Effector memory CD8-positive, alpha-beta T cell (primary cell): ENCODE measurements at places on chromosomes 12 and 14.

GRCh38 chr12:57551637-57552305 is 1.9 kb downstream of the KIF5A start:
- DNase-seq = no peak

GRCh38 chr14:65838565-65838964 is 426.0 kb downstream of the FUT8 start:
- no peak for DNase-seq

GRCh38 chr12:131860472-131861260 is 32.5 kb downstream of the MMP17 start:
- no peak for DNase-seq

- peak; percentile 33 for DNase-seq
Observed at GRCh38 chr12:105330931-105331804, 677 bp downstream of the C12orf75 start.

DNA sequence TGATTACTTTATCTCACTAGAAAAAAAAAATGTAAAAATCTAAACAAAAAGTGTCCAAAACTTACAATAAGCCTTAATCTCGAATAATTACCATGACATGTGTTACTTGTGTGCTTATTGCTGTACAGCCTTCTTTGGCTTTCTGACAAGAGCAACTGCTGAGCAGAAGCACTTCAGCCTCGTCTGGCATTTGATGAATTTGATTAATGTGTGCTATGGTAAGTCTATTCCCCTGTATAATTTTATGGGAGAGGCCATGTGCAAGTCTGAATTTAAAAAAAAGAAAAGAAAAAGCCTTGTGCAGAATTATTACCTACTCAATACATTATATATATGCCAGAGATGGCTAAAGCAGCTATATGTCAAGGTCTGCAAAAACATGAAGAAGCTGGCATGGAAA is 113.9 kb downstream of the AEBP2 start:
- DNase-seq = no peak

GRCh38 chr12:128810182-128811127 is 13.3 kb downstream of the SLC15A4 start:
- DNase-seq = no peak

GRCh38 chr12:89461649-89462612 is 62.7 kb downstream of the GALNT4 start:
- DNase-seq = no peak

DNA sequence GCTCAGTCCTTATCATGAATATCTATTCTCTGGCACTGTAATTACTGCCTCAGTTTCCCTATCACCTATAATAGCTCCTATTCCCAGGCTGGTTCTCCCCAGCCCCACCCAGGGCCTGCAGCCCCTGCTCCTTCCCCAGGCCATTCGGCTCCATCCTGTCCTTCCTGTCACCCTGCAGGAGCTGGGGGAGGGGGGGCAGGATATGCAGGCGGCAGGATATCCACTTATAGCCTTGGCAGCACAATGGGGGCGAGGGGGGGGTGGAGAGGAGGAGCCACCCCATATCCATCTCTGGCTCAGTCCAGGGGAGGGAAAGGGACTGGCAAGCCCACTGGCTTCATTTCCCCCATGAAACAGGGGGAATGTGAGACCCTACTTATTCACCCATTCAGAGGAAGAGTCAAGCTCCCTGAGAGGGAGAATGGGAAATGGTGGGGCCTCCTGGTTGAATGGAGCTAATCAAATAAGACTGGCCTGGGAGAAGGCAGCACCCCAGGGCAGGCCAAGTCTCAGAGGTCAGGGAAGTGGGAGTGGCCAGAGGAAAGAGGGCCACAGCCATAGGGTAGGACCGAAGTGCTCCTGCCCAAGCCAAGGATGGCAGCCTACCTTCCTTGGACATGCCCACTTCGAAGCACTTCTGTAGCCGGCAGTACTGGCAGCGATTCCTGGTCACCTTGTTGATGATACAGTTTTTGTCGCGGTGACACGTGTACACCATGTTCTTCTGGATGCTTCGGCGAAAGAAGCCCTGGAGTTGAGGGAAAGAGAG is 7.8 kb upstream of the ITGB7 start:
- DNase-seq = no peak

- DNase-seq = no peak
Observed at GRCh38 chr12:66047411-66048021, 83.0 kb downstream of the LLPH start.

- DNase-seq = no peak
Observed at GRCh38 chr14:41144370-41144769, 462.3 kb upstream of the LRFN5 start.

- peak; percentile 30 for DNase-seq
Observed at GRCh38 chr14:63650256-63650952, 8.7 kb upstream of the WDR89 start.

GRCh38 chr12:115756804-115757203 is 520.7 kb downstream of the MED13L start:
- DNase-seq = no peak

DNA sequence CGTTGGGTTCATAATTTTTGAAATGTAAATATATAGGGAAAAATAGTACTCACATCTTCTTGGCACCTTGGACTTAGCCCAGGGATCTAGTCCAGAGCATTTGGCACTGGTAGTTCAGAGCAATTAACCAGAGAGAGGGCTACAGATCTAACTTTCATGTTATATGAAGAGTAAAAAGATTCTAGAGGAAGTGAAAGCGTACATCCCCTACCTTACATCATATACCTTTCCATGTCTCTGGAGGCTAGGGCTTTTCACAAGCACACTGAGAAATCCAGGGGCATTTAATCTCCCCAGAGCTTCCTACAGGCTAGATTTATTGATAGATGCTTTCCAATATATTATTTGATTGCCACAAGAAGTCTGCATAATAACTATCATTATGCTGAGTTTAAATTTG is 687.5 kb upstream of the FBXO33 start:
- DNase-seq = no peak

DNA sequence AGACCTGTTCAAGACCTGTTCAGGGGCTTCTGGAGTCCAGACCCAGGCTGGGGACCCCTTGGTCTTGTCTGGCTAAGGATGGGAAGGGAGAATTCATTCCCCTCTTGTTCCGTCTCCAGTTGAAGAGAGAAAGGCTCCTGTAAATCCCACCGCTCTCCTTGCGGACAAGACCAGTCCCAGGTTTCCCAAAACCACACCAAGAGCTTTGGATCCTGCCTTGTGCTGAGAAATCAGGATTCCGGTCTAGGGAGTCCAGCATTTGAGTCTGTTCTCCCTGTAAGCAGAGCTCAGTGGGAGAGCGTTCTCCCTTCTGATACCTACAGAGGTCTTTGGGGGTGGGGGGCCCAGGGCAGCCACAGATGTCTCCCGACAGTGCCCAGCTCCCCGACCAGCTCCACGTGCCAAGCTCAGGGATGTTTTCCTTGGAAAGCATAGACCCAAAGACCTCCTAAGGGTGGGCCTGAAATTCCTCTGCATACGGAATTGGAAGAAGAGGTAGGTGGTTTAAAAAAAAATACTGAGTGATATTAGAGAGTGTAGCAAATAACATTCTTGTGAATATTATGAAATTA is 1.9 kb downstream of the HOXC13 start:
- no peak for DNase-seq

DNA sequence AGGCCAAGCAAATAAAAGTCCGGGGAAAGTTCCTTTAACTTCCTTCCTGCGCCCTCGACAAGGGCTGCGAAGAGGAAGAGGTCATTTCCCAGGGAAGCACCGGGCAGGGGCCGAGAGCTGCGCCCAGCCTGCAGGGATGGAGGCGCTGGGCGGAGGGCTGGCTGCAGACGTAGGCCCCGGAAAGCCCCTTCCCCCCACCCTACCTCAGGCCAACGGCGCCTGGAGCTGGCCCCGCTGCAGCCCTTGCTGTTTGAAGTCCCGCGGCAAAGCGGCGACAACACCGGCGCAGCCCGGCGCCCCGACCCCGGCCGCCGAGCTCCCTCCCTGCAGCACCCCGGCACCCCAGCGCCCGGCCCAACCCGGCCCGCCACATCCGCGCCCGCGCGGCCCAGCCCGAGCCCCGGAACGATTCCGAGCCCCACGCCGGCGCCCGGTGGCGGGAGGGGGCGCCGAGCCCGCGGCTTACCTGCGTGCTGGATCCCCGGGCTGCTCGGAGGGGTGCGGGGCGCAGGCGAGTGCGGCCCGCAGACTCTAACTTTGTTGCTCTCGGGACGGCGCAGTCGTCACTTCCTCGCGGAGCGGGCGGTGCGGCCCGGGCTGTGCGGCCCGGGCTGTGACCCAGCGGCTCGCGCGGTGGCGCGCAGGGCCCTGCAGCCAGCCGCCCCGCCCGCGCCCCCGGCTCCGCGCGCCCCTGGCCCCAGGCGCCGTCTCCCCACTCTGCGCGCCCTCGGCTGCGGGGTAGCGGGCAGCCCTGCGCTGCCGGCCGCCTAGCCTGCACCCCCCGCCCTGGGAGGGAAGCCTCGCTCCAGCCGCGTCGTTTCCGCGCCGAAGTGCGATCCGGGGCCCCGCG is 64.8 kb upstream of the PTGR2 start:
- peak; percentile 57 for DNase-seq

- no peak for DNase-seq
Observed at GRCh38 chr12:76311796-76312195, 36.4 kb downstream of the BBS10 start.

- DNase-seq = no peak
Observed at GRCh38 chr12:52248541-52249461, 15.8 kb downstream of the KRT7 start.

GRCh38 chr12:130526813-130527212 is 189.1 kb downstream of the PIWIL1 start:
- DNase-seq = no peak

DNA sequence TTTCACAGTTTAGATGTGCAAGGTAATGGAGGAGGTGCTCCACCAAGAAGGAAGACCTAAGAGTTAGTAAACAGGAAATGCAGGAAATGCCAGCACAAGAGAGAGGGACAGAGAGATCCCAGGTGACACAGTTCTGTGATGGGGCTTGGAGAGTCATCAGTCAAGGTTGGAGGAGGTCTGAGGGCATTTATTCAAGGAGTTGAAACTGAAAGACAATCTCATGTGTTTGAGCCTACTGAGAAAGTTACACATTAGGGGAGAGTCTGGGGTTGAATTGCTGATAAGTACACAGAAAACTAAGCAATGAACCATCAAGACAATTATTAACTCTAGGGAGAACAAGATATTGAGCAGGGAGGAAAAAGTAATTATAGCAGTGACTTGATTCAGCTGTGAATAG is 138.5 kb downstream of the ANO6 start:
- DNase-seq = no peak

DNA sequence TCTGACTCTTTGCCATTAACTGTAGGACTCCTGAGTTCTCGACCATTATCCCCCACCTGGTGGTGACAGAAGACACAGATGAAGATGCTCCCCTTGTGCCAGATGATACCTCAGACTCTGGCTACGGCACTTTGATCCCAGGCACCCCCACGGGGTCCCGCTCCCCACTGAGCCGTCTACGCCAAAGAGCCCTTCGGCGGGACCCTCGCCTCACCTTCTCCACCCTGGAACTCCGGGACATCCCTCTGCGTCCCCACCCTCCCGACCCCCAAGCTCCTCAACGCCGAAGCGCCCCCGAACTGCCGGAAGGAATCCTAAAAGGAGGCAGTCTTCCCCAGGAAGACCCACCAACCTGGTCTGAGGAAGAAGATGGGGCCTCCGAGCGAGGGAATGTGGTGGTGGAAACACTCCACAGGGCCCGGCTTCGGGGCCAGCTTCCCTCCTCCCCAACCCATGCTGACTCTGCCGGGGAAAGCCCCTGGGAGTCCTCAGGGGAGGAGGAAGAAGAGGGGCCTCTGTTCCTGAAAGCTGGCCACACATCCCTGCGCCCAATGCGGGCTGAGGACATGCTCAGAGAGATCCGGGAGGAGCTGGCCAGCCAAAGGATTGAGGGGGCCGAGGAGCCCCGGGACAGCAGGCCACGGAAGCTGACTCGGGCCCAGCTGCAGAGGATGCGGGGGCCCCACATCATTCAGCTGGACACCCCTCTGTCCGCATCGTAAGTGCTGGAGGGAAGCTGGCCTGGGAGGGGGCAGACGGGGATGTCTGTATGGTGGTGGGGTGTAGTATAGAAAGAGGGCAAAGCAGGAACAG is 14.4 kb downstream of the TNFRSF1A start:
- DNase-seq = no peak

DNA sequence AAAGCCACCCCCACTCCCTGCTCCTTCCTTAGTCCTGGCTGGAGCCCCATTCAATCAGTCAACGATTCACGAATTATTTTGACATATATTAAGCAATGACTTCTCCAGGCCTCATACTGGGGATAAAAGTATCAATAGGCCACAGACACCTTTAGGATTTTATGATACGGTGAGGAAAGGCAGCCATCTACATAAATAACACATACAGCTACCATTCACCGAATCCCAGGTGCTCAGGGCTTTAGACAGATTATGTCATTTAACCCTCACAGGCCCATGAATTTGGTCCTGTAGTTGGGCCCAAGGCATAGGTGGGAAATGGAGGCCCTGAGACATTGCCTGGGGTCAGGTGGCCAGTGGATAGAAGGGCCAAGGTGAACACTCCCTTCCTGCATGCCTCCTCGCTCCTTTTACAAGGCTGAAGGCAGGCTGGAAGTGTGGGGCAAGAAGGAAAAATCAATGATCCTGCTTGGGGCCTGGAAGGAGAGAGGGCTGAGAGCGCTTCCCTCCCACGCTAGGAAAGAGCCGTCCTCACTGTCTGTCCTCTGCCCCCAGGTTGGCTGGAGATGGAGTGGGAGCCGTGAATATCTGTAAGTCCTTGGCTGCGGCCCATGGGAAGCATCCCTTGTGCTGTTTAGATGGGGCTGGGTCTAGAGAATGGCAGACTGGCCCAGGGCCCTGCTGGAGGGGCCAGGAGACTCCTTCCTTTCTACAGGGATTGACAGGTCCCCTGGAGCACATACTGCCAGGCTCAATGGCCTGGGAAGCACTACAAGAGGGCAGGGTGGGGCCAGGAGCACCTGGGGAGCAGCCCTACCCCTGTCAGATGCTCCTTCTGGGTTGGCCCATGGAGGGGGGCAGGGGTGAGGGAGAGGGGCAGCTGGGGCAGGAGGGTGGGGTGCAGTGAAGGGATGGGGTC is 14.8 kb downstream of the KRT7 start:
- no peak for DNase-seq

DNA sequence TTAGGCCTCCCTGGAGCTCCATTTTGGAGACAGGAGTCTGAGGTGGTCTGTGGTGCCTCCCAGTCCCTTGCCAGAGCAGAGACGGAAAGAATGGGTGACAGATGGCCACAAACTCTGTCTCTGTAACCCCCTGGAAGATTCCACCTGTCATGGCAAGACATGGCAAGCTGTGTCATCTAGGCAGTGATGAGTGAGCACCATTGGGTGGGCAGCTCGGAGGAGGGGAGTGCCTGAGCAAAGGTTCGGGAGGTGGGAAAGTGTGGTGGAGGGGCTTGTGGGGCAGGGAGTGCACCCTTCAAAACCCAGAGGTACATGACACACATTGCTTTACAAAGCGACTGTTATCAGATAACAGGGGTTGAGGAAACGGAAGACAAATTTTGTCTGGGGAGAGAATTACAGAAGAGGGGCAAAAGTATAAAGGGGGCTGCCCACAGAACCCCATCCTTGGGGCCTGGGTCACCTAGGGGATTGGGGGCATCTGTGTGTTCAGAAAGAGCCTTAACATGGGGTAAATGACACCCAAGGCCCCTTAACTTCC is 3.5 kb downstream of the RIN3 start:
- DNase-seq = no peak

GRCh38 chr12:76520348-76520747 is 39.2 kb downstream of the OSBPL8 start:
- no peak for DNase-seq

- no peak for DNase-seq
Observed at GRCh38 chr14:91245029-91245428, 525 bp upstream of the GPR68 start.
